Activated naive CD8-positive, alpha-beta T cell treated with anti-CD3 and anti-CD28 coated beads, Interleukin-2, amount 10 ng/mL, durations not matched to agents 7 days and 5 days (primary cell): ENCODE measurements at places on chromosomes 12 and 14. TPM values are rescaled to one million over a fixed set of nuclear protein-coding genes. Genes with fewer than 3 reads are reported as not detected.

DNA sequence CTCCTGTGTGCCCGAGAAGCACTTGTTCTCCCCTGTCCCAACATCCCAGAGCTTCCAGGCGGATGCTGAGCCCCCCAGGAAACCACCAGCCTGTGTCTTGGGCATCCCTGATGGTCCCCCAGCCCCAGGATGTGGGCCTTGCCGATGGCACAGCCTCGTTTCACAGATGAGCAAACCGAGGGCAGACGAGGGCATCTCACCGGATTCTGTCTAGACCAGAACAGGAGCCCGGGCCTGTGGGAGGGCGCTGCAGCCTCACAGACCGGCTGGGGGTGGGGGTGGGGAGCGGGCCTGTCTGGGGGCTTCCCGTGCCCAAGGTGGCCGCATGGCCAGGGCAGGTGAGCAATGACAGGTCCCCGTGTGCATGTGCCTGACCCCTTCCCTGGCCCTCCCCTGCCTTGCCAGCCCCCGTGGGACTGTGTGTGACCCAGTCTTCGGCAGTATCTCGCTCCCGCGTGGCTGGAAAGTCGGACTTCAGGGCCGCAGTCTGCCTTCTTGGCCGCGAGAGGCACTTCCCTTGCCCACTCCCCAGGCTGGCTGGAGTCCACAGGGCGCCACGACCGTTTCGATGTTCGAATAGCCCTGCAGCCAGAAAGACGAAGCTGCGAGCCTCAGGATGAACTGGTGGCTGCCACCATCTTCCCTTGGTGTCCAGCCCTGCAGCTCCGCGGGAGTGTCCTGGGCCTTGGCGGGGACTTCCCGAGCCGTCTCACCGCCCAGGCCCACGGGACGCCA lies 8.9 kb downstream of the RFLNA start:
- no peaks in the 10 kb centered on the region for H3K4me1 ChIP-seq
- DNase-seq = no peak
- no peak overlapping the region for H3K27ac ChIP-seq
- no peaks in the 10 kb centered on the region for H3K27me3 ChIP-seq
- no peak overlapping the region for H3K4me3 ChIP-seq

DNA sequence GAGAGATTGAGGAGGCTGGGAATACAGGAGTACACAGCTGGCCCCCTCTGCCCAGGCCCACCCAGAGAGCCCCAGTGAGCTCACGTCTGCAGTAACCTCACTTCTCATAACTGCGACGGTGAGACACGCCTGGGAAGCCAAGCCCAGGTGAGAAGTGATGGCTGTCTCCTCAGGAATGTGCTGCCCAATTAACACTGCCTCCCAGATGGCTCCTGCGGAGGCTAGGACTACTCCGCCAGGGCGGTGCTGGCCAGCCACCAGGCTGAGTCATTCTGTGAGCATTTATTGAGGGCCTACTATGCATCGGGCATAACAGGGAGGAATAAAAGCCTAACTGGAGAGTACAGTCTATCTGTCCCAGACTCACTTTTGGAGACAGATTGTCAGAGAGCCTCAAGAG lies 9.3 kb upstream of the TMEM106C start:
- peaks cover 14% of the 10 kb centered on the region for H3K4me1 ChIP-seq
- no peak for DNase-seq
- peaks cover 18% of the 10 kb centered on the region for H3K27me3 ChIP-seq

DNA sequence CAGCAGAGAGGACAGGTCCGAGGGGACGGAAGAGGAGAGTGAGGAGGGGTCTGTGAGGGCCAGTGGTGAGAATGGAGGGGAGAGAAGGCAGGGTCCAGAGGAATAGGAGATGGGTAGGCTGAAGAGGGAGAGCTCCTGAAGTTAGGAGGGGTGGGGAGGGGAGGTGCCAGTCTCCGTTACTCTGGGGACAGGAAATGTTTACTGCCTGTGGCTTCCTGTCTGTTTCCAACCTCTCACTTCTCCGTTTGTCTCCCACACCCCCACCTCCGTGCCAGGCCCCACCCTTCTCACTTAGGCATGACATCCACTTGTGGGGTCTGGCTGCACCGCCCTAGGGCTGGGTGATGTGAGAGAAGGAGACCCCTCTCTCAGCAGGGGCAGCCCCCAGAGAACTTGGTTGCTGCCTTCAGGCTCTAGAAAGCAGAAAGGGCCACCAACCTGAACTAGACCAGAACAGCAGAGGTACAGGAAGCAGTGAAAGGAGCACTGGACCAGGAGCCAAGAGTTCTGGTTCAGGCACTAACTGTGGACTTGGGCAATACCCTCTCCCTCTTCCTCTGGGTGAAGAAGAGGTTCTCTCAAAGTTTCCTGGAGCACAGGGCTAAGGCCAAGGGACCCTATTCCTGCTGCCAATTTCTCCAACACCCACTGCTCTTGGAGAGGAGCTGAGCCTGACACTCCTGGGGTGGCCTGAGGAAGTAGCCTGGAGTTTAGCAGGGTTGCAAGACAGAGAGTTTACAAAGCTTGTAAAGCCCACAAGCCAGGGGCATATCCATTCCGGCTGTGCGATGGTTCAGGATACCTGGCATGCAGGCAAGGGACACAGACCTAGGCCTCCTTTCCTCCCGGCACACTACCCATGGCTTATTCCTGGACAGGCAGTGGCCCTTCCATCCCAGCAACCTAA lies 5.5 kb downstream of the ITGA5 start:
- H3K36me3 ChIP-seq = peaks cover 13% of the 10 kb centered on the region
- peaks cover 50% of the 10 kb centered on the region for H3K4me1 ChIP-seq
- peak; percentile 75 for DNase-seq
- H3K27me3 ChIP-seq = no peaks in the 10 kb centered on the region
- peak overlapping the region; percentile 95 for H3K27ac ChIP-seq

- H3K27me3 ChIP-seq = no peaks in the 10 kb centered on the region
- no peak overlapping the region for H3K4me3 ChIP-seq
- no peaks in the 10 kb centered on the region for H3K36me3 ChIP-seq
- no peaks in the 10 kb centered on the region for H3K4me1 ChIP-seq
- no peak overlapping the region for H3K27ac ChIP-seq
Observed at GRCh38 chr12:97182769-97183168, 275.7 kb downstream of the NEDD1 start.

GRCh38 chr12:6950401-6950801 lies 755 bp upstream of the PTPN6 start:
- peaks cover 67% of the 10 kb centered on the region for H3K4me1 ChIP-seq
- peak overlapping the region; percentile 100 for H3K27ac ChIP-seq
- no peaks in the 10 kb centered on the region for H3K27me3 ChIP-seq

DNA sequence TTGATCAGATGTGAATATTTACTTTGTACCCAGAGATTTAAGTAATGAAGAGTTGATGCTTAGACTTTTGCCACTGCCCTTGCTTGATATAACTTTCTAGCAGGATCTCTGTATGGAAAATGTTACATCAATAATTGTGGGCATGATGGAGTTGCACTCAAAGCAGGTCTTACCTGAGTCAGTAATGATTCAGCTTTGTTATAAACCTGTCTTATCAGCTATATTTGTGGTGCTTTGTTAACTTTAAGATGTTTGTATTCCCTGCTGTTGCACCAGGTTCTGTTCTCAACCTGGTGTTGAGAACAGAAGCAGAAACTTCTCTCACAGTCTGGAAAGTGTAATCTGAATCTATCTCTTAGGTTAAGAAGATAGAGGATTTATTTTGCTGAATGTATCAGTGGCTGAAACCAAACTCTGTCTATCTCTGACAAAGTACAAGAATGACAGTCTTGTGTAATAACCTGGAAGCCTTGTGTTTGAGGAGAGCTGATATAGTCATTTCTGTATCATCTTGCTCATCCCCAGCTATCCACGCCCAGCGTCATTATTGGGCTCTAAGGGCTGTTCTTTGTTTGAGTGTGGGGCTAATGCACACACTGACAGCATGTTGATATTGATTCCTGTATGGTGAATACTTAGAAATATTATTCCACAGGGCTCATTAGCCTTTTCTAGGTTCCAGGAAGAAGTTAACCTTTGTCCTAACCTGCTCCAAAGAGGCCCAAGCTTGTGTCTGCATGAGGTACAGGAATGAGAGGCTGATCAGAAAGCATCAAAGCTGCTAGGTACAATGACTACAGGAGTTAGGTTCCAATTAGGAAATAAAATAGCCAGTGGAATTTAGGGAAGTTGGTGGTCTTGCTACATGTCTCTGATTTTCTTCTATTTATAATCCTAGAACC lies 3.6 kb downstream of the AKAP6 start:
- no peaks in the 10 kb centered on the region for H3K36me3 ChIP-seq
- no peak overlapping the region for H3K27ac ChIP-seq
- H3K27me3 ChIP-seq = no peaks in the 10 kb centered on the region
- H3K4me3 ChIP-seq = no peak overlapping the region
- H3K4me1 ChIP-seq = peaks cover 3% of the 10 kb centered on the region

DNA sequence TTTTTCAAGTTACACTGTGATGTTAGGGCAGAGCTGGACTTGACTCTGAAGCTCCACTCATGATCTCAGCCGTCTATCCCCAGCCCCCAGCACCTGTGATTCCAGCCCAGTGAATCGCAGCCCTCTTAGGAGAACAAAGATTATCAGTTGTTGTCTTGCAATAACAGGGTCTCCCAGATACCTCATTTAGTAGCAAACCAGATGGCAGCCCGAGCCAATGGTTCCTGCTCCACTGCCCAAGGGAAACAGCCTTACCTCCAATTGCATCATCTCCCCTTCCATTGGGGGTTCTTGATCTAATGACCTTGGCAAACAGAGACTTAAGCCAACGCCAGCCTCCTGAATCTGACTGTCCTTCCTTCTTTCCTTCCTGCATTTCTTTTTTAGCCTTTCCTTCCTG lies 371.2 kb downstream of the BCL11B start:
- H3K4me3 ChIP-seq = no peak overlapping the region
- no peak for DNase-seq
- no peak overlapping the region for H3K27ac ChIP-seq
- H3K27me3 ChIP-seq = peaks cover 2% of the 10 kb centered on the region
- H3K4me1 ChIP-seq = peaks cover 2% of the 10 kb centered on the region

DNA sequence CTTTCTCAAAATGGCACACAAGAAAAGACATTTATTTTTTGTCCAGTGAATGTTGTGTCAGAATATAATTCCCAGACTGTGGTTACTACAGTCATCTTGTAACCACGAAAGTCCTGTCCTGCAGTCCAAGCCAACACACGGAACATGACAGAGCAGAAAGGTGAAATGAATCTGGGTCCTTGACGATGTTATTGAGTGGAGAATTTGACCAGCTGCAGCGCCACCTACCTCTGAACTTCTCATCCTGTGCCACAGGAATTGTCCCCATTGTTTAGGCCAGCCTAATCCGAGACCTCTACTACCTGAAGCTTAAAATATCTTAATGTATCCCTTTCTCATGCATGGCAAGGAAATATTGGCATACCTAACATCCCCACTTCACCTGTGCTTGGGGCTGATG lies 64.1 kb upstream of the OTX2 start:
- H3K4me1 ChIP-seq = no peaks in the 10 kb centered on the region
- no peak overlapping the region for H3K4me3 ChIP-seq
- no peak for DNase-seq
- H3K27ac ChIP-seq = no peak overlapping the region
- peaks cover 2% of the 10 kb centered on the region for H3K27me3 ChIP-seq

DNA sequence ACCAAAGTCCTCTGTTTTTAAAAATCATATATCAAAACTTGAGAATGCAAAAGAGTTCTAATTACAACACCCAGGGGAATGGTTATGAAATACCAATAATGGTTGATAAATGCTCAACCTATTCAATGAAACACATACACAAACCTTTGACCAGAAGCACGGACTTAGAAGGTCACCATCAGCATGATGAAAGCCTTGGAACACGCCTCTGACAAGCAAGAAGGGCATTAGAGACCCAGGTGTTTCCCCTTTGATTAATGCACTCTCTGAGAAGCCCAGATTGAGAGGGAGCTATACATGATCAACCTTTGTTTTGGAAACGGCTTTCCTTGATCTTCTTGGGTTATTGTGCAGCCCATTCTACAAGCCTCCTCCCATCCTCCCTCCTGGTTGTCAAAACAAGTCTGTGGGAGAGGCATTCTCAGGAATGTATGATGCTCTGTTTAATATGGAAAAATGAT lies 69.0 kb downstream of the ZFP36L1 start:
- H3K27ac ChIP-seq = no peak overlapping the region
- H3K4me3 ChIP-seq = no peak overlapping the region
- DNase-seq = no peak
- no peaks in the 10 kb centered on the region for H3K36me3 ChIP-seq
- H3K4me1 ChIP-seq = peaks cover 11% of the 10 kb centered on the region
- peaks cover 5% of the 10 kb centered on the region for H3K27me3 ChIP-seq

Gene ASCL1
- total RNA-seq = not detected

- peaks cover 3% of the 10 kb centered on the region for H3K4me1 ChIP-seq
- no peak overlapping the region for H3K4me3 ChIP-seq
- H3K27ac ChIP-seq = no peak overlapping the region
- no peaks in the 10 kb centered on the region for H3K36me3 ChIP-seq
- no peak for DNase-seq
- H3K27me3 ChIP-seq = no peaks in the 10 kb centered on the region
Observed at GRCh38 chr12:20508359-20508758, 140.0 kb downstream of the PDE3A start.

- H3K4me1 ChIP-seq = no peaks in the 10 kb centered on the region
- no peak overlapping the region for H3K27ac ChIP-seq
- no peaks in the 10 kb centered on the region for H3K27me3 ChIP-seq
- no peaks in the 10 kb centered on the region for H3K36me3 ChIP-seq
Observed at GRCh38 chr14:29007990-29008389, 241.4 kb downstream of the FOXG1 start.

Gene KLRD1
- 19.8 TPM for total RNA-seq

- H3K27ac ChIP-seq = no peak overlapping the region
- H3K36me3 ChIP-seq = no peaks in the 10 kb centered on the region
- peaks cover 4% of the 10 kb centered on the region for H3K27me3 ChIP-seq
- no peak overlapping the region for H3K4me3 ChIP-seq
Observed at GRCh38 chr12:51760231-51760630, 88.3 kb downstream of the FIGNL2 start.

DNA sequence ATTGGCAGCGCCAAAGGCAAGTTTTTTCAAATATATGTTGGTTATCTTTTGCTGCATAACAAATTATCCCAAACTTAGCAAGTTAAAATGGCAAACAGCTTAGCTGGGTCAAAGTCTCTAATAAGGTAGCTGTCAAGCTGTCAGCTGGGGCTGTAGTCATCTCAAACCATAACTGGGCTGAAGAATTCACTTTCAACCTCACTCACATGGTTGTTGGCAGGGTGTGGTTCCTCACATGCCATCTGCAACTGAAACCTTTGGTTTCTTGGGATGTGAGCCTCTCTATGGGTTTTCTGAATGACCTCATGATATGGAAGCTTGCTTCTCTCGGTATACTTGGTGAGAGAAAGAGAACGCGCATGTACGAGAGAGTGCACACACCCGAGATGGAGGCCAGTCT lies 125.4 kb downstream of the LRIG3 start:
- H3K27ac ChIP-seq = no peak overlapping the region
- DNase-seq = no peak
- H3K27me3 ChIP-seq = no peaks in the 10 kb centered on the region

- H3K4me1 ChIP-seq = no peaks in the 10 kb centered on the region
- H3K4me3 ChIP-seq = no peak overlapping the region
- no peak overlapping the region for H3K27ac ChIP-seq
- H3K36me3 ChIP-seq = no peaks in the 10 kb centered on the region
- DNase-seq = no peak
Observed at GRCh38 chr12:70744178-70744577, 106.9 kb upstream of the PTPRB start.

Gene RNU4-1
- 1,307 TPM for total RNA-seq

Gene IFNG
- total RNA-seq = 0.91 TPM

Gene RIMKLB
- 15.5 TPM for total RNA-seq

Gene AJUBA
- 0.97 TPM for total RNA-seq

GRCh38 chr12:92096346-92097136 lies 49.1 kb downstream of the BTG1 start:
- H3K4me1 ChIP-seq = peaks cover 19% of the 10 kb centered on the region
- no peak for DNase-seq
- peak overlapping the region; percentile 76 for H3K27ac ChIP-seq
- H3K27me3 ChIP-seq = no peaks in the 10 kb centered on the region
